ENCODE measurements at places on chromosomes 16 and 17. TPM values are rescaled to one million over a fixed set of nuclear protein-coding genes. Genes with fewer than 3 reads are reported as not detected.

Gene CACNG3
- total RNA-seq: 2.2 TPM

DNA sequence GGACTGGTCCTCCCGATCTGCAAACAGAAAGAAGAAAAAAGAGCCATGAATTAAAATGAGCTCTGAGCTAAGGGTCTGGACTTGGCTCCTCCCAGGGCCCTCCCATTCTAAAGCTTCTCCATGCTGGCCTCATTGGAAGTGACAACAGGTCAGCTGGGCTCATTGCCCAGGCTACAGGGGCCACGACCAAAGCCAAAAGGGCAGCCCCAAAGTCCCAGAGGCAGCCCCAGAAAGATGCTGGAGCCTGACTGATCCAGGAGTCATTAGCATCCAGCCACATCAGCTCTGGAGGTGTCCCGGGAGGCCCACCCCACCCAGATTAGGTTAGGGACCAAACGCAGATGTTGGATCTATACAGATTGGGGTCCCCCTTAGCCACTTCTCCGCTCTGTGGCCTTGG, 58.2 kb downstream of the MYH11 start:
- no peak for DNase-seq
- H3K27me3 ChIP-seq: peaks cover 2% of the 10 kb centered on the region
- no peak overlapping the region for H3K27ac ChIP-seq
- H3K4me3 ChIP-seq: no peak overlapping the region
- H3K4me1 ChIP-seq: no peaks in the 10 kb centered on the region

DNA sequence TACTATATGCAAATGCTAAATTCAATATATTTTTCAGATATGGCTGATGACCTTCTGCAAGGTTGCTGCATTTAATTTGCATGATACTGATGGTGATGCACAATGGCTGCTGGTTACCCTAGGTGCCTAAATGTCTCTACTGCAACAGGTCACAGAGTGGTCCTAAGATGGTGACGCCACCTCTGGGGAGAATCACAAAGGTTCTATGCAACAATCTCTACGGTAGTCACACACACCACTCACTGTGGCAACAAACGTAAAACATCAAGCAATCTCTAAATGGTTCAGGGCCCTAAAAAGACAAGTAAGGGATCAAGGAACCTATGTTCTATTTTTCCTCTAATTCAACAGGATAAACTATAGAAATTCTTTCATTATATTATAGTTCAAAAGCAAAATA, 293.3 kb downstream of the CEP112 start:
- H3K4me1 ChIP-seq: peaks cover 2% of the 10 kb centered on the region
- no peaks in the 10 kb centered on the region for H3K36me3 ChIP-seq
- DNase-seq: no peak
- H3K4me3 ChIP-seq: no peak overlapping the region
- H3K27ac ChIP-seq: no peak overlapping the region

DNA sequence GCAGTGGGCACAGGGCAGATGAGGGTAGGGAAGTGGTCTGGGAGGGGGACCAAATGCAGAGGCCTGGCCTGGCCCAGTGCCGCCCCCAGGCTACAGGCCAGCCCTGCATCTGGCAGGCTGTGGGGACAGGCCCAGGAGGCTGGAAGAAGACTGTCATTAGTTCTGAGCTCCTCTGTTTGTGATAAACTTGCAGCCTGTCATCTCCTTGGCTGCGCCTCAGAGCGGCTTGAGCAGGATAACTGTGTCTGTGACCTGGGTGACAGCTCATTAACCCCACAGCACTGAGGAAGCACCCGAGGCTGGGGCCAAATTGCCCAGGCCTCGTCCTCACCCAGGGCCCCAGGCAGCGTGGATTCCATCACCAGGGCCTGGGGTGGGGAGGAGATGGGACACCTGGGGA, 23.9 kb downstream of the ABCC3 start:
- no peak overlapping the region for H3K27ac ChIP-seq
- H3K4me3 ChIP-seq: no peak overlapping the region

DNA sequence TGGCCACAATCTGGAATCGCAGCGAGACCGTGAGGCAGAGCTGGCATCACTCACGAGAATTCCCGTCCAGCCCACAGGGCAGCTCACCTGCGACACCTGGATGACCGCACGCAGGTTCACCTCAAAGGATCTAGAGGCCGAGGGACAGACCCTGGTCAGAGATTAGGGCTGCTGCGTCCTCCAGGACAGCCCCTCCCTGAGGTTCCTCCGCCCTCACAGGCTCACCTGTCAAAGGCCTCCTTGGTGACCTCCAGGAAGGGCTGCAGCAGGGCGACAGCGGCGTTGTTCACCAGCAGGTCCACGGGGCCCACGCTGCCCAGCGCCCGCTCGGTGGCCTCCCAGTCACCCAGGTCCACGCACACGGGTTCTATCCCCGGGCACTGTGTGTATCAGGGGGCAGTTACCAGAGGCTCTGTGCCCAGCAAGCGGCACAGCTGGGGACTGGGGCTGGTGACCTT, 834 bp downstream of the DCXR start:
- DNase-seq: no peak
- H3K27ac ChIP-seq: no peak overlapping the region
- no peaks in the 10 kb centered on the region for H3K36me3 ChIP-seq
- peaks cover 13% of the 10 kb centered on the region for H3K27me3 ChIP-seq

- no peaks in the 10 kb centered on the region for H3K4me1 ChIP-seq
- peaks cover 3% of the 10 kb centered on the region for H3K27me3 ChIP-seq
- H3K4me3 ChIP-seq: no peak overlapping the region
These were observed 17.2 kb downstream of the COPRS start for GRCh38 chr17:31841850-31842194.

GRCh38 chr17:48970865-48971687, 2.7 kb upstream of the GIP start:
- H3K27me3 ChIP-seq: no peaks in the 10 kb centered on the region
- DNase-seq: no peak
- H3K4me1 ChIP-seq: no peaks in the 10 kb centered on the region
- H3K27ac ChIP-seq: no peak overlapping the region

Gene PITPNM3
- 1.4 TPM for total RNA-seq

Gene NBR1
- 51.8 TPM for total RNA-seq

DNA sequence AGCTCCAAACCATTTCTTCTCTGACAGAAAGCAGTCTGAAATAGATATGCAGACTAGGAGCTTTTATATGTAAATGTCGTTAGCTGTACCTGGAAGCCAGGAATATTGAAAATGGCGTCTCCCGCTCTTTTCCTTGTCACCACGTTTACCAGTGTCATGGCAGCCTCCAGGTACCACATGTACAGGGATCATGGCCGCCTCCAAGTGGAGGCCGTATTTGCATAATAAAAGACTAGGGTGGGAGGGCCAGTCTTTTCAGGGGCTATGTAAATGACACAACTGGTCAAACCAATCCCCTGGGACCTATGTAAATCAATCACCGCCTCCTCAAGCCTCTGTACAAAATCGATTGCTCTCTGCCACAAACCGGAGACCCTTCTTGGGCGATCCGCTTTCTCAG, 54.3 kb downstream of the MYOCD start:
- H3K4me3 ChIP-seq: no peak overlapping the region
- no peak overlapping the region for H3K27ac ChIP-seq
- DNase-seq: peak; percentile 24

GRCh38 chr16:11836650-11837244, 14.6 kb downstream of the RSL1D1 start:
- H3K27me3 ChIP-seq: no peaks in the 10 kb centered on the region
- H3K27ac ChIP-seq: no peak overlapping the region
- DNase-seq: no peak
- no peaks in the 10 kb centered on the region for H3K36me3 ChIP-seq
- no peak overlapping the region for H3K4me3 ChIP-seq

DNA sequence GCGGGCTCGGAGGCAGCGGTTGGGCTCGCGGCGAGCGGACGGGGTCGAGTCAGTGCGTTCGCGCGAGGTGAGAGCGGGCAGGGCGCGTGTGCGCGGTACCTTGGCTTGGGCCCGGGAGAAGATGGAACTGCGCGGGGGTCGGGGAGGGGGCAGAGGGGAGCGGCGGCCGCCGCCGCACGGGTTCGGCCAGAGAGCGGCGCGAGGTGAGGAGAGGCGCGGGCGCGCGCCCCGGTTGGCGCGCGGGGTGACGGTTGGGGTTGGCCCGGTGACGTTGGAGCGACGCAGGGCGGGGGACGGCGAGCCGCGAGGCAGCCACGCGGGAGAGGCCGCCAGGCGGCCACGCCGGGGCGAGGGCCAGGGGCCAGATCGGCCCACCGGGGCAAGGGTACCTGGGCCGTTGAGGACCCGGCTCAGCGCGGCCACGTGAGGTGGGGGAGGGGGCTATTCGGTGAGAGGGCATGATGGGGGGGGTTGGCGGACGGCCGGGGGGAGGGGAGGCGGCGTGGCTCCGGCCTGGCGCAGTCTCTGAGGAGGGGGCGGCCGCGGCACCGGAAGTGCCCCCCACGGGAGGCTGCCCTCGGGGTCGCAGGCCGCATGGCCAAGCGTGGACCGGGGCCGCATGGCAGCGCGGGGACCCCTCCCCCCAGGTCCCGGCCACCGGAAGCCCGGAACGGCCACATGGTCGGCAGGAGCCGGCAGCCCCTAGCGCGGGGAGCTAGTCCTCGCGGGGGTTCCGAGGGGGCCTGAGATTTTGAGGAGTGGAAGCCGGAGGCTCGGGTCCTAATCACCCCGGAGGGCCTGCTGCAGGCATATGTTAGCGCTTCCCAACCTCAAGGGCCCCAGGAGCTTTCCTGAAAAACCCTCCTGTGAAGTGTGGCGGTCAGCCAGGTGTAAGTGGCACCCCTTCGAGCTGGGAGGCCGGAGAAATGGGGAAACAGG, 527 bp downstream of the EIF5A start:
- peaks cover 13% of the 10 kb centered on the region for H3K27me3 ChIP-seq
- peak; percentile 60 for DNase-seq
- H3K27ac ChIP-seq: peak overlapping the region; percentile 99
- H3K4me1 ChIP-seq: peaks cover 11% of the 10 kb centered on the region

DNA sequence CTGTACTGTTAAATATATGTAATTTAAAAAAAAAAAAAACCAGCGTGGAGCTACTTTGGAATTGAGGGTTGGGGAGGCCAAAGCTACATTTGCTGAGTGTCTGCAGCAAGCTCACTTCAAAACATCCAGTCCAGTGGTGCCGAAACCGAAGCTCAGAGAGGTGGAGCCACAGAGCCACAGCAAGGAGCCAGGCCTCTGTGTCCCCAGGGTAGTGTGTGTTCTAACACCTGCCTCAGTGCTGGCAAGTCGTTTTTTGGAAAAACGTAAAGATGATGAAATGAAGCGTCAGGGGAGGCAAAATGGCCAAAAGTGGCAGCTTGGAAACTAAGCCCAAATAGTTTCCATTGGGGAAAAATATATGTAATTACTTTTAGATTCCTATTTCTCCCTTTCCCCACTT, 36.1 kb upstream of the MRC2 start:
- H3K4me3 ChIP-seq: no peak overlapping the region
- DNase-seq: no peak
- peaks cover 8% of the 10 kb centered on the region for H3K36me3 ChIP-seq
- H3K27ac ChIP-seq: no peak overlapping the region
- H3K27me3 ChIP-seq: peaks cover 8% of the 10 kb centered on the region

- no peak for DNase-seq
- no peak overlapping the region for H3K4me3 ChIP-seq
- H3K27me3 ChIP-seq: peaks cover 5% of the 10 kb centered on the region
- H3K36me3 ChIP-seq: no peaks in the 10 kb centered on the region
These were observed 6.9 kb downstream of the GAA start for GRCh38 chr17:80108036-80108971.

- peaks cover 12% of the 10 kb centered on the region for H3K4me1 ChIP-seq
- no peaks in the 10 kb centered on the region for H3K36me3 ChIP-seq
- H3K27me3 ChIP-seq: peaks cover 2% of the 10 kb centered on the region
- no peak for DNase-seq
These were observed 35.3 kb downstream of the MRTFB start for GRCh38 chr16:14106457-14106856.

DNA sequence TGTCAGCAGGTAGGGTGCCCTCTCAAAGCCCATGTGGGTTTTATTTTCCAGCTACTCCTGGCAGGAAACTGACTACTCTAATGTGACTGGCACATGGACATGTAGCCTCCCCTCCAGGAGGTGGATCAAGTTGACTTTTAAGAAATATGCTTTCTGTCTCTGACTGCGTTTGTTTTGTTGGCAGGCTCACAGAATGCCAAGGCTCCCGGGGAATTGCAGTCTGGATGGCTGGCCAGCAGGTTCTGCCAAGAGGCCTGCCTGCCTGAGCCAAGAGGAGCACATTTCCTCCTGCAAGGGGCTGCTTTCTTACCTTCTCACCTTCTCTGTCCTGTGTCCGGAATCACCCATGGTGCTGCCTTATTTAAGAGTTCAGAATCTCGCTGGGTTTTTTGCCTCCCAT, 217.3 kb upstream of the ERCC4 start:
- no peak for DNase-seq
- H3K27ac ChIP-seq: no peak overlapping the region
- no peaks in the 10 kb centered on the region for H3K4me1 ChIP-seq
- H3K36me3 ChIP-seq: peaks cover 11% of the 10 kb centered on the region

Gene TNFRSF13B
- not detected for total RNA-seq

GRCh38 chr16:4679850-4680636, 13.3 kb upstream of the NUDT16L1 start:
- H3K4me1 ChIP-seq: peaks cover 4% of the 10 kb centered on the region
- no peaks in the 10 kb centered on the region for H3K36me3 ChIP-seq
- DNase-seq: no peak
- H3K27ac ChIP-seq: no peak overlapping the region
- H3K27me3 ChIP-seq: peaks cover 11% of the 10 kb centered on the region

Gene CCL17
- not detected for total RNA-seq

Gene ZACN
- 1.9 TPM for total RNA-seq

DNA sequence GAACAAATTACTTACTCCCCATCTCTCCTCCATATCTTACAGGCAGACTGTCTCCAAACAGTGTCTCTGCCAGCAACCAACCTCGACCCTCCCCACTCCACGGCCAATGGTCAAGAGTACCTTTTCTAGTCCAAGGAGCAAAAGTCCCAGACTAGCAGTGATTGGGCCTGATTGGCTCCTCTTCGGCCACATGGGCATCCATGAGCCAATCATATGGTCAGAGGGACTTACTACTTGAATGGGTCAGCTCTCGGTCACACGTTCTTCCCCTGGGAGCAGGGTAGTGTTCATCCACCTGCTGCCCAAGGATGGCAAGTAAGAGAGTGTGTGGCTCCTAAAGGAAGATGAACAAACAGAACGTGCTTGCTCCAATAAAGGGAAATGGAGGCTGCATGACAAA, 84.6 kb downstream of the C16orf78 start:
- no peak overlapping the region for H3K27ac ChIP-seq
- no peak overlapping the region for H3K4me3 ChIP-seq
- H3K4me1 ChIP-seq: peaks cover 13% of the 10 kb centered on the region
- H3K27me3 ChIP-seq: no peaks in the 10 kb centered on the region
- peaks cover 7% of the 10 kb centered on the region for H3K36me3 ChIP-seq

Data from glutamatergic neuron (in vitro differentiated cells).